ENCODE measurements at places on chromosomes 2 and 18. TPM values are rescaled to one million over a fixed set of nuclear protein-coding genes. Genes with fewer than 3 reads are reported as not detected.

ITPRIPL1 gene
- not detected for total RNA-seq

CIB4 gene
- not detected for total RNA-seq

PLCL1 gene
- total RNA-seq: not detected

GAREM1 gene
- total RNA-seq: 2.5 TPM

TRIB2 gene
- total RNA-seq: 0.41 TPM

EGR4 gene
- total RNA-seq: 0.28 TPM

ST6GAL2 gene
- total RNA-seq: 19.4 TPM

DCDC2C gene
- total RNA-seq: 0.36 TPM

CGREF1 gene
- total RNA-seq: 8.7 TPM

TUBA3E gene
- total RNA-seq: not detected

IL1F10 gene
- not detected for total RNA-seq

ROCK1 gene
- total RNA-seq: 17.3 TPM

IL1B gene
- total RNA-seq: 0.18 TPM

Measured in A549 treated with CpdA at 1 μM for 4 hours (cell line).